ENCODE measurements at places on chromosomes 16 and 17.

GRCh38 chr17:42421507-42422338, 1.3 kb downstream of the CAVIN1 start:
- DNase-seq: no peak

- DNase-seq: no peak
Measured at GRCh38 chr17:71099003-71099714, 929.8 kb downstream of the KCNJ2 start.

- no peak for DNase-seq
Measured at GRCh38 chr16:17861981-17862479, 391.3 kb upstream of the XYLT1 start.

- DNase-seq: no peak
Measured at GRCh38 chr16:47990676-47991075, 165.1 kb downstream of the ABCC12 start.

DNA sequence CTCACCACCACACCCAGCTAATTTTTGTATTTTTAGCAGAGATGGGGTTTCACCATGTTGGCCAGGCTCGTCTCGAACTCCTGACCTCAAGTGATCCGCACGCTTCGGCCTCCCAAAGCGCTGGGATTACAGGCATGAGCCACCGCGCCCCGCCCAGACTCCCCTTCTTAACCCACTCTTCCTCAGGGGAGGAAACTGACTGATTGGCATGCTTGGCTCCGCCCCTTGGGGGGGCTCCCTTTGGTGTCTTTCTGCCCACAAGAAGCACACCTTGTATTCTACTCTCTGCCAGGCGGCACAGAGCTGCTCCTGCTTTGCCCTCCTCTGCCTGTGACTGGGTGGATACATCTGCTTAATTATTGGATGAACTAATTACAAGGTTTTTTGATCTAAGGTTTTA, 4.7 kb upstream of the ASGR2 start:
- DNase-seq: no peak

DNA sequence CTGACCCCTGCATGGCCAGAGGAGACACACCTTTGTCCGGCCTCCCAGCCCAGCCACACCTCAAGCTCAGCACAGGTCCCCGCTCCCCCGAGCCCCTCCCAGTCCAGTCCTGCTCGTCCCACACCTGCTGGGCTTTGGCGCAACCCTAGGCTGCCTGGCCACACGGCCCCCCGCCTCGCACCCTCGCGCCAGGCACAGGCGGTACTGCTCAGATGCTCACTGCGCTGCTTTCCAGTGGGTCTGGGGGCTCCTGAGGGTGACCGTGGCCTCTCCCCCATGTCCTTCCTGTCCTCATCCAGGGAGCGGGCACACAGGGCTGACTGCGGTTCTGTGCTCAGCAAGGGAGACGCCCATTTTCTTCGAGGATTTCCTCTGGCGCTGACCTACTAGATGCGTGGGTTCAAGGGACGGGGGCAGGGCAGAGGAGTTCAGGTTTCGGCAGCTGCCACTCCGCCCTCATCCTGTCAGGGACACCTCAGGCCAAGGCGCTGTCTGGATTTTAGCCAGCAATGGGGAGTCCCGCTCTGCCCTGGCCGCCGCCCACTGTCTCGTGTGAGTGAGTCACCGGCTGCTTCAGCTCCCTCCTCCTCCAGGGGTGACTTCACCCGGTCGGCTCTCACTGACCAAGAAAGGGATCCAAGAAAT, 118.0 kb upstream of the ZNF469 start:
- no peak for DNase-seq

DNA sequence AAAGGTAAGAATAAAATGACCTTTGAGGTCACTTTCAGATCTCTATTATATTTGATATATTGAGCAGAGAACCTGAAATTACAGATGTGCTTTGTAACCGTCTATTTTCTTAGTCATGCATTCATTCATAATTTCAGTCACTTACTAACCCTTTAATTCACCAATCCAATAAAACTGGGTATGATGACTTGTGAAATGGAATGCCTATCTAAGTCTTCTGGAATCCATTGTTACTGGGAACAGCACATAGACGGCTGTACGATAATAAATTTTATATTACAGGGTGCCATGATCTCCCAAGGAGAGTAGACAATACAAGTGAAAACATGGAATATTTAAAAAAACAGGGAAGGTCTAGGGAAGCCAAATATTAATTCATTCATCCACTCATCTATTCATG, 22.9 kb downstream of the CDH11 start:
- no peak for DNase-seq

DNA sequence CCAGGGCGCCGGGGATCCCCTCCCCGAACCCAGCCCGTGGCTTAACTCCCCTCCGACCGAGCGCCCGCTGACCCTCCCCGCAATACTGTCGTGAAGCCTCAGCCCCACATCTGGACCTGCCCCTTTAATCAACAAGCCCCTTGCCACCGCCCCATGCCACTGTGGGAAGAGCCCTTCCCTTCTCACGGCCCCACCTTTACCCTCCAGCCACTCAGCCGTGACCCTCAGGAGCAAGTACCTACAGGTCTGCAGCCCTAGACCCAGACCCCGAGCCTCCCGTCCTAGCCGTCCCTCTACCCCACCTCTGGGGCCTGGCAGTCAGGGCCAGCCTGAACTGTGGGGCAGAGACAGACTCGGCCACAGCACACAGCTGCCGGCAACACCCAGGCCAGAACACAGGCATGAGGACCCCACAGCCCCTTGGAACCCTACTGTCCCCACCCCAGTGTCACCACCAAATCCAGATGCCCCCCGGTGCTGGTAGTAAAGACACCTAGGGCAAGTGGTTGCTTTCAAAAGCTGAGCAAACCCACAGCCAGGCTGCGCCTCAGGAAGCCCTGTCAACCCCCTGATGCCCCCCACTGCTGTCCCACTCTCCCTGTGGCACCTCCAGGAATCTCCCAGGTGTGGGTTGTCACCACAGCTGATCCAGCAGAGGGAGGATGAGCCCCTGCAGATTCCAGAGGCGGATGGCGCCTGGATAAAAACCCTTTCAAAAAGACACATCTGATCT, 1.4 kb downstream of the NXPH3 start:
- no peak for DNase-seq

DNA sequence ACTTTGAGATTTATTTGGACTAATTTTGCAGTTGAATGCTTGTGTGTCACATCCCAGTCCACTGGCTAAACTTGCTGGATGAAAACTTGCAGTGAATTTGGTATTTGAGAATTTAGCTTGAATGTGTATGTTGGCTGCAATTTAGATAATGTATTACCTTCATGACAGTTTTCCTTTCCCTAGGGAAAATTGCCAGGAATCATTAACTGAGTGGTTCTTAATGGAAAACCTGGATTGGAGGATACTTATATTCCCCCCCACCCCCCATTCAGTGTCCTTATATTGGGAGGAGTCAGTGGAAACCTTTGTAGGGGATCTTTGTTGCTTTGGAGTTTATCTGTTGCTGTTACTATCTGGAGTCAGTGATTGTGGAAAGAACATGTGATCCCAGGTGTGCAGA, 67.6 kb downstream of the KPNA2 start:
- DNase-seq: no peak

DNA sequence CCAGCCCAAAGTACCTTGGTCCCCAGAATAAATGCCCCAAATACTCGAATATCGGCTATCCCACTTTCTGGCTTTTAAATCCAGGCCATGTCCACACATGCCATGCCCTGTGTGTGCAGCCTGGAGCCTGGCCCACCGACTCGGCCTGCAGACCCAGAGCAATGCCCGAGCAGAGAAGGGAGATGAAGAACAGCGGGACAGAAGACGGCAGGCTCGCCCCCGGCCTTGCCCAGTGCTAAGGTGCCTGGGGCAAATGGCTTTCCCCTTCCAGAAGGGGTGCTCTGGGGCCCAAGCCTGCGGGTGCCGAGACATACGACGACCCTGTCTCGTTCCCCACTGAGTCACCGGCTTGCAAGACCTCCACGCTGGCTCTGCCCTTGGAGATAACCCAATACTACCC, 8.0 kb downstream of the CLUH start:
- no peak for DNase-seq

DNA sequence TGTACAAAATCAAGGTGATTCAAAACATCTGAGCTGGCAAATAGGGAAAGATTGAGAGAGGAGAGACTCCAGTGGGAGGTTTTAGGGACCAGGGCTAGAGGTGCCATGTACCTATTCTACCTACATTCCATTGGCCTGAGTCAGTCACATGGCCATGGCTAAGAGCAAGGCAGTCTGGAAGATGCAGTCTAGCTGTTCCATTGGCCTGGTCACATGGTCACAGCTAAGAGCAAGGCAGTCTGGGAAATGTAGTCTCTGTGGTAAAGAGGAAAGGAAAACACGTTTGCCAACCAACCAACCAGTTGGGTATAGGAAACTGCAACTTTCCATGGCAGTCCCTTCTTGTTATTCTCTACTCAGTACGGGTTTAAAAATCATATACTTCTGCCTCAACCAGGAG, 369.1 kb downstream of the XYLT1 start:
- no peak for DNase-seq

DNA sequence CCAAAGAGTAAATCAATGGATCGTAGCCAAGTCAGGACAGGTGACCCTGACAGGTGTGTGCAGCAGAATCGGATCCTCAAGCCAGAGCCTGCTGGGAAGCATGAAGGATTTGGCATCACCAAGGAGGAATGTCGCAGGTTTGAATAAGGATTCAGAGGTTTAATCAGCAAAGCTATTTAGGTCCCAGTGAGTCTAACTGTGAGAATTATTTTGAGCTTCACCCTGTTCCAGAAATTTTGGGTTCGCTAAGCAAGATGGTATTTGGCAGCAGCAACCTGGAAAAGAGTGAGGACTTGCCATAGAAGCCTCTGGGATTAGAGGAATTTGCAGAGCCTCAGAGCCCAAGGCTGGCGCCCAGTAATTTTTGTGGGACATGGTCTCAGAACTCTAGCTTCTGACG, 173.0 kb downstream of the CCDC182 start:
- no peak for DNase-seq

DNA sequence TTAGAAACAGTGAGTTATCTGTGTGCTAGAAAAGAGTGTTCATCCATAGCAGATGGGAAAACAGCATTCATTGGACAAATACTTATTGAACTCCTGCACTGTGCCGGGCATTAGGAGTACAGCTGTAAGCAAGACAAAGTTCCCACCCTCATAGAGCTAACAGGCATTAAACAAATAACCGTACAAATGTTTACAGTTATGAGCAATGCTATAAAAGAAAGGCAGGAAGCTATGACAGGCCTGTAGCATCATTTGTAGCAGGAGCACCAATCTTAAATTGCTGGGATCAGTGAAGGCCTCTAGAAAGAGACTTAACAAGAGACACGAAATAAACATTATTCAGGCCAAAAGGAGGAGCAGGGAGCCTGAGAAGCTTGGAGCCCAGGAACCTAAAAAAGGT, 15.6 kb downstream of the SDR42E1 start:
- no peak for DNase-seq

DNA sequence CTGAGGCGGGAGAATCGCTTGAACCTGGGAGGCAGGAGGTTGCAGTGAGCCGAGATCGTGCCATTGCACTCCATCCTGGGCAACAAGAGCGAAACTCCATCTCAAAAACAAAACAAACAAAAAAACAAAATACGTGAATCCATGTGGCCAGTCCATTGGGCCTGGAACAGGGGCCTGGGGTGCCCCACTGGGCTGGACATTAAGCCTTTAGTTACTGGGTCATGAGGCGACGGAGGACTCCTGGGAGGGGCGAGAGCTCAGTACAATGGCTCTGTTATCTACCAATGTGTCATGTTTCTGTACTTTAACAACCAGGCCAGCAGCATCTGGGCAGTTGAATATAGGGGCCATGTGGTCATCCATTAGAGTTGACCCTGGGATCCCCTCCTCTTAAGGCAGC, 18.9 kb upstream of the CLEC18A start:
- DNase-seq: no peak

All from effector CD8-positive, alpha-beta T cell (primary cell).